ENCODE measurements at places on chromosomes 11 and 22. TPM values are rescaled to one million over a fixed set of nuclear protein-coding genes. Genes with fewer than 3 reads are reported as not detected.

DNA sequence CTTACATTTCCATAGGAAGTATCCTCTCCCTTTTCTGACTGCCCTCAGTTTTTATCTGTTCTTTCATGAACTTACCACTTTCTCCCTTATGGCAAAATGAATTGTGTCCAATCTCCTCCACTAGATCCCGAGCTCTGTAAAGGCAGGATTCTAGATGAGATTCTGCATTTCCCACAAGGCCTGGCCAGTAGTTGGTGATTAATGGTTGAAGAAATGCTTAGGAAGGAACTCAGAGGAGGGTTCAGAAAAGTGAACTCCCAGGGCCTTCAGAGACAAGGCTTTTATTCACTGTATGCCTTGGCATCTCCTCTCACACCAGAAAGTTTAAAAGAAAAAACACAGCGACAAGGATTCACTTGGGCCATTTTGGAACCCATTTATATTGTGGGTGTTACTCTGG lies 66.2 kb downstream of the CCDC81 start:
- DNase-seq, result no peak

- DNase-seq, result no peak
Observed at GRCh38 chr11:61779666-61780525, 12.5 kb downstream of the TMEM258 start.

DNA sequence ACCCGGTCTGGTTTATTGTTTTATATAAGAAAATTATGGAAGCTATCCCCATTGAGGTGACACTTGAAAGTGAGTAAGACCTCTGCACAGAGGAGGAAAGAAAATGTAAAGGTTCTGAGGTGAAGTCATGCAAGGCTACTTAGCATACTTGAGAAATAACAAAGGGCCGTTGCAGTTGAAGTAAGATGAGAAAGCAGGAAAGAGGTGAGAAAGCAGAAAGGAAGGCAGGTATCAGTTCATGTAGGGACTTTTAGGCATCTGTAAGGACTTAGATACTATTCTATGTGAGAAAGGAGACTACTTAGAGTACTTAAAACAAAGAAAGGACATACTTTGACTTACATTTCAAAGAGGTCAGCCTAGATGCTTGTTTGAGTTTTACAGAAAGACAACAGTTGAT lies 84.7 kb downstream of the CASP12 start:
- no peak for DNase-seq

GRCh38 chr11:103923451-103923931 lies 112.9 kb upstream of the DDI1 start:
- DNase-seq, result peak; percentile 54

DNA sequence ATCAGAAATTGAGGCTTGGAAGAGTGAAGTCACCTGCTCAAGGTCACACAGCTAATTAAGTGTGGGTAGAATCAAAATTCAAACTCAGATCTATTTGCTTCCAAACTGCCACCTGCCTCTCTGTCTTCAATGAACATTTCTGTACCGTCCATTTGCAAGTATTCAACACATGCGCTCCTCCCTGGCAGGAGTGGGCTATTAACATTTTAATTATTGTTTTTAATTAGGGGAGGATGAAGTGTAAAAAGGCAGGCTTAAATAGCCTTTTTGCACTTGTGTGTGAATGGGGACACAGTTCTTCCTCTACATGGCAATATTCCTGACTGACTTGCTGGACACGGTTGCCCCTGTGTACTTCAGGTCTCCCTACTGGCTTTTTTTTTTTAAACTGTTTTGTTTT lies 114.4 kb upstream of the NARS2 start:
- no peak for DNase-seq

CFAP300 gene
- 0.96 TPM for total RNA-seq

- no peak for DNase-seq
Observed at GRCh38 chr11:126821827-126822226, 178.7 kb downstream of the KIRREL3 start.

- no peak for DNase-seq
Observed at GRCh38 chr11:35173616-35174566, 34.9 kb downstream of the CD44 start.

All from kidney epithelial cell (primary cell).